ENCODE measurements at places on chromosomes 16 and 17. TPM values are rescaled to one million over a fixed set of nuclear protein-coding genes. Genes with fewer than 3 reads are reported as not detected.

Gene VMO1
- total RNA-seq: 0.77 TPM

Gene CSNK1D
- total RNA-seq: 191 TPM

Gene FNDC8
- total RNA-seq: not detected

Gene SEC14L5
- total RNA-seq: not detected

- peaks cover 7% of the 10 kb centered on the region for H3K4me1 ChIP-seq
- no peaks in the 10 kb centered on the region for H3K27me3 ChIP-seq
- no peak overlapping the region for H3K27ac ChIP-seq
- no peak for DNase-seq
- no peaks in the 10 kb centered on the region for H3K36me3 ChIP-seq
- peak overlapping the region; percentile 74 for H3K4me3 ChIP-seq
Measured at GRCh38 chr17:62705156-62705777, 77.8 kb downstream of the MRC2 start.

GRCh38 chr17:38852771-38853291, 690 bp downstream of the RPL23 start:
- peak overlapping the region; percentile 99 for H3K4me3 ChIP-seq
- peaks cover 15% of the 10 kb centered on the region for H3K4me1 ChIP-seq
- no peak for DNase-seq
- peak overlapping the region; percentile 100 for H3K27ac ChIP-seq
- H3K36me3 ChIP-seq: peaks cover 60% of the 10 kb centered on the region

GRCh38 chr16:10957771-10958482, 13.6 kb downstream of the CLEC16A start:
- H3K36me3 ChIP-seq: peaks cover 4% of the 10 kb centered on the region
- DNase-seq: peak; percentile 33
- no peak overlapping the region for H3K4me3 ChIP-seq

- peak overlapping the region; percentile 31 for H3K27ac ChIP-seq
- no peaks in the 10 kb centered on the region for H3K36me3 ChIP-seq
- peak; percentile 88 for DNase-seq
- H3K4me3 ChIP-seq: peak overlapping the region; percentile 47
- H3K4me1 ChIP-seq: peaks cover 49% of the 10 kb centered on the region
Measured at GRCh38 chr17:31579265-31579664, 187.8 kb downstream of the RAB11FIP4 start.

DNA sequence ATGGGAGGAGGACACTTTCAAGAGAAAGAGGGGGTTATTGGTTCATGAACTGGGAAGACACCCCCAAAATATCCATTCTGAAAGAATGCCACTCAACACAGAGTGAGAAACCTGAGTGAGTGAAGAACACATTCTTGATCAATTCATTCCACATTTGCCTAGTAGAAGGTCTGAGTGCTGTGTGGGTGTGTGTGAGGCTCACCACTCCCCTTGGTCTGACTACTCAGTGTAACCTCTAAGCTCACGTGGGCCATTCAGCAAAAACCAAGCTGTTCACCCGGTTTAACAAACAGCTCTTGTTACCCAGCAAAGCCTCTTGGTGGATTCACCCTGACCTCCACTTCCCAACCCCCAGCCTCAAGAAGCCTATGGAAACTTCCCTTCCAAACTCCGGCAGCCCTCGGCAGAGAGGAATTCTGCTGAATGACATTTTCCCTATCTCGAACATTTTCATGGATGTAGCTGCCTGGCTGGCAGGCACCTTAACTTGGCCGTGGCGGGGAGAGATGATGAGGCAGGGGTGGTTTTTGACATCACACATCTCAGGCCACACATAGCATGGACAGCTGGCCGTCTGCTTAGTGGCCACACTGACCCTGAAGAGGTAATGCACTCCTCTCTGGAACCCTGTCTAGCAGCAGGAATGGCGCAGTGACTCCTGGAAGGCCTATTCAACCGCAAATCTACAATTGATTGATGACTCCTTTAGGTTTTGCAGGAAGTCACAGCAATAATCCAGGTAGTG, 11.6 kb downstream of the ST6GALNAC1 start:
- H3K4me3 ChIP-seq: no peak overlapping the region
- H3K4me1 ChIP-seq: no peaks in the 10 kb centered on the region
- no peak overlapping the region for H3K27ac ChIP-seq
- no peaks in the 10 kb centered on the region for H3K36me3 ChIP-seq

- H3K27me3 ChIP-seq: no peaks in the 10 kb centered on the region
- DNase-seq: peak; percentile 94
- H3K4me1 ChIP-seq: peaks cover 12% of the 10 kb centered on the region
- H3K36me3 ChIP-seq: no peaks in the 10 kb centered on the region
- peak within 1 kb of the TSS; percentile 76 for H3K4me3 ChIP-seq
Measured at GRCh38 chr16:70438969-70439862, at the start of gene ST3GAL2. TSS of gene ST3GAL2 (minus strand) at chr16:70439100. CDS start at chr16:70398530, 40,570 bp downstream.

DNA sequence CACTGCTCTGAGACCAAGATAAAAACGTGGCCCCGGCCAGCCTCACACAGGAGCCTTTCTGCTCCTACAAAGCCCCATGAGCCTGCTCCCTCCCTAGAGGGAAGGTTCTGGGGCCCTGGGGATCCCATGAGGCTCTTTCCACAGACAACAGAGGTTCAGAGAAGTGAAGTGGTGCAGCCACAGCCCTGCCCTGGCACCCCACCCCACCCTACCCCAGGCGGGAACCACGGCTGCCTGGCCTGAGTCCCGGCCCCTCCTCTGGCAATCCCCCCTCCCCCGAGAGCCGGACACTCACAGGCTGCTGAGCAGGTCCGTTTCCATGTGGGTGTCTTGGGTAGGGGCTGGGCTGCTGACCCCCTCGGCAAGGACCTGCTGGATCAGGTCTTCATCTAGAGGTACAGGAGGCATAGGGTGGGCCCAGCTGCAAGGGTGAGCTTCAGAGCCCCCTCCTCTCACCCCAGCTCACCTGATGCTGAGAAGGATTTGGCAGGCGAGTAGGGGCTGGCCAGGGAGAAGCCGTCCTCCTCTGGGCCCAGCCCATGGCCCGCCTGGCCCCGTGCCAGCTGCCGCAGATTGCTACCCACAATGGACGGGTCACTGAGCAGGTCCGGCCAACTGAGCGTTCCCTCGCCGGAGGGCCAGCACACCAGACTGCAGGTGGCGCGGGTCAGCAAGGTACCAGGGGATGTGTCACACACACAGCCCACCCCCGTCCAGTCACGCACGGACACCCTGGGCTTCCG, 38.7 kb downstream of the PKD1 start:
- H3K4me3 ChIP-seq: no peak overlapping the region
- H3K27me3 ChIP-seq: no peaks in the 10 kb centered on the region
- no peak for DNase-seq
- H3K36me3 ChIP-seq: peaks cover 58% of the 10 kb centered on the region
- no peaks in the 10 kb centered on the region for H3K4me1 ChIP-seq

DNA sequence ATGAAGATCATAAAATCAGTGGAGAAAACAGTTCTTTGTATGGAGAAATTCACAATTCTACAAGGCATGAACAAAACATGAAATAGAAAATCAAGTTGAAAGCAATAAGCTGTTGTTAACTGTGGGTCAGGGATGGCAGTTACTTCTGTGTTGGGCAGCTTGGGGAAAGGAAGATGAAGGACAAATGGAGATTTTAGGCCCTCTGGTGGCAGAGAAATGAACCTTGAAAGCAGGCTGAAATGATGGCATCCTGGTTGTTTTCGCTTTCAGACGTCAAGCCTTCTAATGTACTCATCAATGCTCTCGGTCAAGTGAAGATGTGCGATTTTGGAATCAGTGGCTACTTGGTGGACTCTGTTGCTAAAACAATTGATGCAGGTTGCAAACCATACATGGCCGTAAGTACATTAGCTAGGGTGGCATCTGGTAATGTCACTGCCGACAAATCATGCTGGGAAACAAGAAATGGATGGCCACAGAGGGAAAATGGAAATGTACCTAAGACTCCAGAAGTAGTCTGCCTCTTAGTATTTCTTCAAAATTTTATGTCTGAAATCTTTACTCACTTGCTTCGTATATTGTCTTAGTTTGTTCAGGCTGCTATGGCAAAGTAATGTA, 108.9 kb downstream of the MAP2K6 start:
- no peak overlapping the region for H3K27ac ChIP-seq
- peaks cover 5% of the 10 kb centered on the region for H3K4me1 ChIP-seq
- H3K4me3 ChIP-seq: no peak overlapping the region
- no peaks in the 10 kb centered on the region for H3K36me3 ChIP-seq

DNA sequence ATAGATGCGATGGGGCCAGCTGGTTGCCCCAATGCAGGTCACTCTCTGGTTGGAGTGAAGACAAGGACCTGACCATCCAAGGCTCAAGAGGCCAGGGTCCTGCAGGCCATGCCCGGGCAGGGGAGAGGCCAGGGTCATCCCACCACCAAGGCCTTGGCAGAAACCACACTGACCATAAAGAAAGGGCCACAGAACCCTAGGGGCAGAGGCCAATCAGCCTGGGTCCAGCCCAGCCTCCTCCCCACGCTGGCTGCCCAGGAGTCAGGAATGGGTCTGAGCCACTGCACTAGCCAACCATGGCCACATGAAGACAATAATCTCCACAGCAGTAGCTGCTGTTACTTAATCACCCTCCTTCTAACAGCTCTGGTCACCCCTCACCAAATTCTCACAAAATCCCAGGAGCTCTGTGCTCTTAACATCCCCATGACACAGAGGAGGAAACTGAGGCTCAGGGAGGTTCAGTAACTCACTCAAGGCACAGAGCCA, 10.2 kb upstream of the BCAR1 start:
- H3K4me1 ChIP-seq: peaks cover 22% of the 10 kb centered on the region
- H3K4me3 ChIP-seq: no peak overlapping the region
- peaks cover 12% of the 10 kb centered on the region for H3K36me3 ChIP-seq
- no peak for DNase-seq
- H3K27ac ChIP-seq: no peak overlapping the region

- H3K36me3 ChIP-seq: peaks cover 5% of the 10 kb centered on the region
- H3K4me1 ChIP-seq: no peaks in the 10 kb centered on the region
- no peaks in the 10 kb centered on the region for H3K27me3 ChIP-seq
- H3K4me3 ChIP-seq: no peak overlapping the region
- DNase-seq: no peak
- H3K27ac ChIP-seq: no peak overlapping the region
Measured at GRCh38 chr17:18009609-18010420, 29.2 kb downstream of the ATPAF2 start.

DNA sequence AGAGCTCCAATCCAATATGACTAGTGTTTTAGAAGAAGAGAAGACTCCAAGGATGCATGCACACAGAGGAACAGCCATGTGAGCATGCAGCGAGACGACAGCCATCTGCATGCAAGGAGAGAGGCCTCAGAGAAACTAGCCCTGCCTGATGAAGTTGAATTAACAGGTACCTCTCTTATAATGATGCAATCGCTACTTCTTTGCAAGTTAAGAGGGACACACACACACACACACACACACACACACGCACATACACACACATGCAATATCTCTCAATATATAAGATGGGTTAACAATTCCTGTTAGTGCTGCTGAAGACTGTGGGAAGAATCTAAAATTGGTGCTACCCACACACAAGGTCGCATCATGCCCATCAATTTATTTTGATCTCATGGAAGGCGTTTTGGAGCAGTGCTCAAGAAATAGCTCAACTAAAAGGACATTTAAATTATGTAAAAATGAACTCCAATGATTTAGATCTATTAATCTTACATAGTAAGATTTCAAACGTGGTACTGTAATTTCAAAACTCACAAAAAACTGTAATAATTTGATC, 7.0 kb upstream of the GINS3 start:
- no peaks in the 10 kb centered on the region for H3K4me1 ChIP-seq
- peaks cover under 1% of the 10 kb centered on the region for H3K27me3 ChIP-seq
- H3K36me3 ChIP-seq: no peaks in the 10 kb centered on the region
- H3K27ac ChIP-seq: no peak overlapping the region
- H3K4me3 ChIP-seq: no peak overlapping the region
- DNase-seq: no peak

DNA sequence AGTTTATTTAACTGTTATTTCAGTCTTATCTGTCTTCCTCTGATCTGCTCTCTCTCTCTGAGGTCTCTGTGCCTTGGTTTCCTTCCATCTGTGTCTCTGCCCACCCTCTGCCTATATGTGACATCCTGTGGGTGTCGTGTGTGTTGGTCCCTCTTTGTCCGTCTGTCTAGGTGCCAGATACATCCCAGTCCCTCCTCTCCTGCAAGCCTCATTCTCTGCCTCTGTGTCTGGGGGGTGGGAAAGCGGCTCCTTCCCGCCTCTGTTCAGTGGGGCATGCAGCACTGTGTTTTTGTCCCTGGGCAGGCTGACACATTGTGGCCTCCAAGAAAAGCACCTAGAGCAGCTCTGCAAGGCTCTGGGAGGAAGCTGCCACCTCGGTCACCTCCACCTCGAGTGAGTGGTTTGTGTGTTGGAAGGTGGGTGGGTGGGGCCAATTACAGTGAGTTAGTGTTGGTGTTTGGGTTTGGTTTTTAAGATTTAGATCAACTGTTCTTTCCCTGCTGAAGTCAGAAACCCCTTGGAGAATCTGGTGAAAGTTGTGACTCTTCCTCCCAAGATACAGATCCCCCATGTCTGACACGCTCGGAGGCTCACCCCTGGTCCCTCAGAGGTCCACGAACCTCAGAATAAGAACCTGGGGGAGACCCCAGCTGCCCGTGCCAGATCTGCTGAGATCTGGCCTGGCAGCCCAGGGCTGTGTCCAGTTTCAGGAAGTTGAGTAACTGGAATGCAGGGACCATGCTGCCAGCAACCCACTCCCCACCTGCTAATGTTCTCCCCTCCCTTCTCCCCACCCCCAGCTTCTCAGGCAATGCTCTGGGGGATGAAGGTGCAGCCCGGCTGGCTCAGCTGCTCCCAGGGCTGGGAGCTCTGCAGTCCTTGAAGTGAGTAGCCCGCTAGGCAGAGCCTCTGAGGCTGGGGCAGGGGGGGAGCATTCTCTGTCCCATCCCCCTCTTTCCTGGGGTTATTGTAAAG, 50.9 kb upstream of the CPNE2 start:
- H3K4me1 ChIP-seq: no peaks in the 10 kb centered on the region
- DNase-seq: no peak
- H3K4me3 ChIP-seq: no peak overlapping the region
- H3K27me3 ChIP-seq: no peaks in the 10 kb centered on the region
- no peaks in the 10 kb centered on the region for H3K36me3 ChIP-seq
- H3K27ac ChIP-seq: no peak overlapping the region

- no peaks in the 10 kb centered on the region for H3K27me3 ChIP-seq
- peak overlapping the region; percentile 86 for H3K27ac ChIP-seq
- H3K4me1 ChIP-seq: peaks cover 35% of the 10 kb centered on the region
- no peak for DNase-seq
- peak overlapping the region; percentile 87 for H3K4me3 ChIP-seq
- H3K36me3 ChIP-seq: peaks cover 4% of the 10 kb centered on the region
Measured at GRCh38 chr16:8867216-8867931, 1.4 kb downstream of the CARHSP1 start.

DNA sequence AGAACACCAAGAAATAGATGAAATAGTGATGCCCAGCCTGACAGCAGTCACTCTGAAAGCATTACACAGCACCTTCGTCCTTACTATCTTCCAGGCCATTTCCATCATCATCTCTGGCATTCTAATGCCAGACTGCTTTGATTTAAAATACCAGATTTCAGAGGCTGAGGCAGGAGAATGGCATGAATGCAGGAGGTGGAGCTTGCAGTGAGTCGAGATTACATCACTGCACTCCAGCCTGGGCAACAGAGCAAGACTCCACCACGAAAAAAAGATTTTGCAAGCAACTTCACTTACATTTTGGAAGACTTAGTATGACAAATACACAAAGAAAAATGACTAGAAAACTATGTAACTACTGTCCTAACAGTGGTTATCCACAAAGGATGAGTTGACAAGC, 244.0 kb downstream of the CPPED1 start:
- no peaks in the 10 kb centered on the region for H3K4me1 ChIP-seq
- no peak overlapping the region for H3K4me3 ChIP-seq
- DNase-seq: no peak
- H3K27me3 ChIP-seq: no peaks in the 10 kb centered on the region
- no peaks in the 10 kb centered on the region for H3K36me3 ChIP-seq

GRCh38 chr17:80169784-80170500, at the start of gene CARD14:
TSS of gene CARD14 (plus strand) at chr17:80170030. CDS start at chr17:80181439, 11,409 bp downstream.
- peaks cover 33% of the 10 kb centered on the region for H3K27me3 ChIP-seq
- H3K27ac ChIP-seq: no peak within 1 kb of the TSS
- H3K4me1 ChIP-seq: no peaks in the 10 kb centered on the region
- H3K4me3 ChIP-seq: no peak within 1 kb of the TSS
- no peak for DNase-seq

Measured in MCF 10A (cell line).